Upper lobe of right lung (tissue), 1 donor: ENCODE measurements at places on chromosomes 3 and 15.

GRCh38 chr3:104648823-104649222, 717.9 kb upstream of the ALCAM start:
- DNase-seq, result no peak

- DNase-seq, result no peak
These were observed 34.4 kb downstream of the TFRC start for GRCh38 chr3:196047391-196048030.

DNA sequence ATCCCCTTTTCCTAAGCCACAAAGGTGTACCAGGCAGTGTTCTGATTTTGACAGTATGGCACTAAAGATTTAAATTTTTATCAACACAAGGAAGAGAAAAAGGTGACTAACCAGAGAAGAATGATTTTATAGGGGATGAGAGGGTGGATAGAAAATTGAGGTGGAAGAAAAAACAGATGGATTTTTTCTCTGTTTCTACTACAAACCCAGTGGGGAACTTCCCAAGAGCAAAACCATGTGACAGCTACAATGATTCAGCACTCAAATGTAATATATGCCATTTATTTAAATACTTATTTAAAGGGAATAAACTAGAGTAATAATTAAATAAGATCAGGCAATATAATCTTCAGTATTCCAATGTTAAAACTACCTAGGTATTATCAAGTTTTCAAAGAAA, 11.1 kb downstream of the DCUN1D1 start:
- no peak for DNase-seq

DNA sequence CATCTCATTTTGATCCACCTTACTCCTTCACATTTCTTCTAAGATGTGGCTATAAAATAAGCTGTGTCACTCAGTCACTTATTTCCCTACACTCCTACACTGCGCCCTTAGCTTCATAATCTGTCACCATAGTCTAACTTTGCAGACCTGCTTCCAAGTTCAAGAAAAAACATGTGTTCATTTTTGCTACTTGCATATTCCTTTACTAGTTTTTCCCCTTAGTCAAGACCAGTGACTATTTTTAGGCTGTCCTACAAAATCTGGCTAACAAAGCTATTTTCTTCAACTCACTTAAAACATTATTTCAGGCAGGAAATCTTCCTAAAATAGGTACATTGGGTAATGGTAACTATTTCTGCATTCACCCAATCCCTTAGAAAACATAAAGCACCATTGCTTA, 272.5 kb downstream of the TBC1D5 start:
- no peak for DNase-seq
